ENCODE measurements at places on chromosomes 7 and 10.

DNA sequence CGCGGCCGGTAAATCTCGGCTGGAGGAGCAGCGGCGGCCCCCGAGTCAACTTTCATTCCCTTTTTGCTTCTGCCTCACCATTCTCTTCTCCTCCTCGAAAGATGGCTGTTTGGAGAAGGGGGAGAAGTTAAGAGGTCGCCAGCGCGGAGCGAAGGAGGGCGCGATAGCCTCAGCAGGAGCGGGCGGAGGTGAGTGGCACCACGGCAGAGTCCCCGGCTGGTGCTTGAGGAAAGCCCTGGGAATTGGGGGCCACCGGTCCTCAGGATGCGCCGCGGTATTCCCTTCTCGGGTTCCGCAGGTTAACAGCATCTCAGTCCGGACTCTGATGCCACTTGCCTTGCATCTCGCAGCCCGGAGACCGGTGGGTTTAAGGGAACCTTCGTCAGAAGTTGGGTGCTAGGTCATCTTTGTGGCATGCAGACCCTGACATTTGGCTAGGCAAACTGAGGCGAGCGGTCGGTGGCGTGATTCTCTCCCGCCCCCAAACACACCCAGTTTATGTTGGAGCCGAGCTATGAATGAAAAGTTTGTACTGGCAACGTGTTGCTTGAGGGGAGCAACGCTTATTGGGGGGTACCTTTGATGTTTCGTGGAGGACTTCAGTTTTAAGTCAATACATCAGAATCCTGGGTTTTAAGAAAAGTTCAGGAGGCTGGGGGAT is 59.5 kb upstream of the PRPS1L1 start:
- DNase-seq = no peak

DNA sequence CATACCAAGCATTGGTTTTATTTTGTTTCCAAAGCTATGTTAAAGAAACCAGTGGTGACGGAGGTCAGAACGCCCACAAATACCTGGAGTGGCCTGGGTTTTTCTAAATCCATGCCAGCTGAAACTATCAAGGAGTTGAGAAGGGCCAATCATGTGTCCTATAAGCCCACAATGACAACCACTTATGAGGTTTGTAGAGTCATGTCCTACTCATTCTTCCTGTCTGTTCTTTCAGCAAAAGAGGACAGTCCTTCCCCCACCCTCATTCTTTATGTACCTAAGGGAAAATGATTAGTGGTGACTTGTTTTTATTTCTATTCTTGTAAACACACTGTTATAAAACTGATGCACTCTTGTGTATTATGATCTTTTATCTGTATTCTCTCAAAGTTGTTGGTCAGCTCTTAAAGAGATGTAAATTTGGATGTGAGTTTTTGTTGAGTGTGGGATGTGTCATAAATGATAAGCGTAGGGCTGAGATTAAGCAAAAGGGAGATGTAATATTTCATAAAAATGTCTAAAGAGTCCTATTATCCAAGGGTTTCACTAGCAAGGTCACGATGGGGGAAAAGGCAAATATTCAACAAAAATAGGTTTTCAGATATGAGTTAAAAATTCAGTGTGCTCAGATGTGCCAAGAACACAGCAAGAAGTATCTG is 294.4 kb downstream of the BICC1 start:
- DNase-seq = no peak

GRCh38 chr10:33616956-33617355 is 282.5 kb upstream of the NRP1 start:
- no peak for DNase-seq

GRCh38 chr7:131625817-131626372 is 69.5 kb upstream of the PODXL start:
- no peak for DNase-seq

- no peak for DNase-seq
Measured at GRCh38 chr7:157723205-157723604, 386.4 kb downstream of the DNAJB6 start.

GRCh38 chr7:141792526-141792925 is 2.5 kb downstream of the TAS2R5 start:
- no peak for DNase-seq

GRCh38 chr10:128151031-128151430 is 24.8 kb upstream of the MKI67 start:
- no peak for DNase-seq

- DNase-seq = no peak
Measured at GRCh38 chr10:116721547-116722392, 20.6 kb downstream of the HSPA12A start.

- DNase-seq = no peak
Measured at GRCh38 chr10:78518224-78518623, 484.6 kb downstream of the RPS24 start.

DNA sequence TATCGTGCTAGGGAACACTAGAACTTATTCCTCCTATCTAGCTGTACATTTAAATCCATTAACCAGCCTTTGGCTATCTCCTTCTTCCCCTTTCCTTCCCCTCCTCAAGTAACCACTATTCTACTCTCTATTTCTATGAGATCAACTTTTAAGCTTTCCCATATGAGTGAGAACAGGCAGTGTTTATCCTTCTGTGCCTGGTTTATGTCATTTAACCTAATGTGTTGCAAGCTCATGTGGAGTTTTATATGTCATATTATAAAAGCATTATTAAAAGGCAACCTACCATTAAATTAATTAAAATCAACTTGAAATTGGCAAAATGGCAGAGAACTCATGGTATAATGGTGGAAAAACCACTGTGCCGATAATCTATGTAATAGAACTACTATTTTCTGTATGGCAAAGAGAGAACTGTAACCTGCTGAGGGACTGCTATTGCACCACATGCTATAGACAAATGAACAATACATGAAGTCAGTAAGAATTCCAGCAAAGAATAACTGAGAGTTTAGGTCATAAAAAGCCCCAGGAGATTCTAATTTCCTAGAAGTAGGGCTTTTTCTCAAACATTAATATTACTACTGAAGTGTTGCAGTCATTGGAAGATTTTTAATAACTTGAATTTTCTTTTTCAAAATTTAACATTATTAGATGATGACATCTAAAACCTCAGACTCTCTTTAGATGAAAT is 81.8 kb downstream of the LRRN3 start:
- DNase-seq = no peak

DNA sequence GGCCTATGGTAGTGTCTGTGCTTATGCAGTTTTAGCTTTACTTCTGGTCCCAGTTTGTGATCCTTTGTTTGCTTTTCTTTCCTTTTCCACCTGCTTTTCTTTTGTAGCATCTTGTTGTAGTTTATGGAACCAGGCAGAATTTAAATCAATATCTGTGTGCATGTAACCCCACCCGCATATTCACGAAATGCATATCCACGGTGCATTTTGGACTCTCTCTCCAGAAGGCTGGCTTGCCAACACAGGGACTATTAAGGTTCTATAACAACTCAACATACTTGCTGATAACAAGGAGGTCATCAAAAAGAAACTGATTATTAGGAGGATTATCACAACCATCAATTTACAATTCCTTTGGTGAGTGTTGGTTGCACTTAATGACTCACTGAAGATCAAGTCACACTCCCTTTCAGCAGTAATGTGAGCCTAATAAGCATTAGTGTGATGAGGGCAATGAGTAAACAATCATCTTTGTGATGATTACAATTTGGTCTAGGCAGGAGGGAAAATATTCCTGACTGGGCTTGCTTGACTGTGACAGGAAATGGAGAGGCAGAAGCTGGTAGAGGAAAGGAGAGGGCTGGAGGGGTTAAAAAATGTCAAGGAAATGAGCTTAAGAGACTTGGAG is 378.6 kb downstream of the REEP3 start:
- DNase-seq = no peak

DNA sequence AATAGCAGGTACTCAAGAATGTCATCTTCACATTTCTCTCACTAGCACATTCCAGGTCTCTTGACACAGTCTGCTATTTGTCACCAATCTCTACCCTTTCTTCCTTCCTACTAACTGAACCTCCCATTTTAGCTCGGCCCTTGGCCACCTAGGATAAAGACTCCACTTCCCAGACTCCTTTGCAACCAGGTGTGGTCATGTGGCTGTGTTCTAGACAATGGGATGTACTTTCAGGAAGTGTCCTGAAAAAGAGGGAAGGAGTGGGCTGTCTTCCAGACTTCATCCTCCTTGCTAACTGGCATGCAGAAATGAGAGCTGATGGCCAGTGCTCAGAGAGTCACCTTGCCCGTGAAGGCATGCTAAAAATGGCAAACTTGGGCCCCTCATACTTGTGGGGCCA is 139.2 kb downstream of the AMPH start:
- DNase-seq = no peak

- DNase-seq = no peak
Measured at GRCh38 chr7:137373507-137373906, 30.0 kb upstream of the PTN start.

DNA sequence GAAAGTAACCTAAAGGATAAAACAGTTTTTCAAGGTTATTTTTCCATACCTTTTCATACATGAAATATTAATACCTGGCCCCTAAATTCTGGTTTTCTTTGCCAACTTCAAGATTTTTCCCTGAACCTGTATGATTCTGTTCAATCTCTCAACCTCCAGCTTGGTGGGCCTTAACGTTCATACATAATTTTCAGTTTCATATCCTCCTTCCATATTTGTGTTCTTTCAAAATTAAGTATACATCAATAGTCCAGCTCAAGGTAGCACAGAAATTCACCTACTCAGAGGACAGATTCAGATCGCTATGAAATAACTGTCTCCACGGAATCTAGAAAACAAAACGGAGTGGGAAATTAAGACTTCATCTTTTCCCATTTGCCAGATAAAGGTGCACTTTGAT is 505.8 kb upstream of the GHITM start:
- no peak for DNase-seq

GRCh38 chr7:138388673-138389491 is 71.2 kb upstream of the TRIM24 start:
- no peak for DNase-seq

DNA sequence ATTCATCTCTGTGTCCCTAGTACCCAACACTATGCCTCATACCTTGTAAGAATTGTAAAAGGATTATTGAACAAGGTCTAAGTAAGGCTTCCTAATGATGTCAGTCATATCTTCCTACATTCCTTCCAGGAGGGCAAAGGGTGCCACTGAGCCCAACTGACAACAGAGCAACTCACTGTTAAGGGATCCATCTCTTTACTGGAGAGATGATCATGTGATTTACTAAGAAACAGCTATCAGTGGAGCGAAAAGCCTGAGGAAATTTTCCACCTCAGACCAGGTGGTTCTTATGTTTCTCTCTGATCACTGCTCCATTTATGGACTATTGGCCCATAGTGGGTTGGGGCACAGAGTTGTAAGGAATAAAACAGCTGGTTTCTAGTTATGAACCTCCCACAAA is 38.9 kb upstream of the CNNM1 start:
- DNase-seq = no peak

- no peak for DNase-seq
Measured at GRCh38 chr7:101680406-101681145, 51.5 kb upstream of the MYL10 start.

- DNase-seq = no peak
Measured at GRCh38 chr7:28811701-28812430, 146.3 kb downstream of the TRIL start.

- DNase-seq = no peak
Measured at GRCh38 chr7:134948736-134949135, 37.6 kb upstream of the AGBL3 start.

GRCh38 chr7:43208242-43208641 is 95.8 kb downstream of the HECW1 start:
- DNase-seq = no peak

- DNase-seq = no peak
Measured at GRCh38 chr7:153072806-153073205, 313.3 kb downstream of the ACTR3B start.

DNA sequence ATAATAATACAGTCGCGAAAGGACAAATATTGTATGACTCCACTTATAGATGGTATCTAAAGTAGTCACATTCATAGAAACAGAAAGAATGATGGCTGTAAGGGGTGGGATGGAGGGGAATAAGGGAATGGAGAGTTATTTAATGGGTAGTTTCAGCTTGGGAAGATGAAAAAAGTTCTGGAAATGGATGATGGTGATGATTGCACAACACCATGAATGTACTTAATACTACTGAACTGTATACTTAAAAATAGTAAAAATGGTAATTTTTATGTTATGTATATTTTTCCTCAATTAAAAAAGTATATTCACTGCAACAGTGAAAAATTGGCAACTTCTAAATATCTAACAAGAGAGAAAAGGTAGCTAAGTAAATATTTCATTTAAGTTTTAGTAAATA is 265.8 kb downstream of the EXOC4 start:
- no peak for DNase-seq

- DNase-seq = peak; percentile 57
Measured at GRCh38 chr10:132248455-132249225, 59.1 kb downstream of the STK32C start.

- no peak for DNase-seq
Measured at GRCh38 chr7:121339082-121339481, 10.3 kb downstream of the WNT16 start.

- DNase-seq = no peak
Measured at GRCh38 chr10:61503051-61503450, 49.9 kb upstream of the TMEM26 start.

DNA sequence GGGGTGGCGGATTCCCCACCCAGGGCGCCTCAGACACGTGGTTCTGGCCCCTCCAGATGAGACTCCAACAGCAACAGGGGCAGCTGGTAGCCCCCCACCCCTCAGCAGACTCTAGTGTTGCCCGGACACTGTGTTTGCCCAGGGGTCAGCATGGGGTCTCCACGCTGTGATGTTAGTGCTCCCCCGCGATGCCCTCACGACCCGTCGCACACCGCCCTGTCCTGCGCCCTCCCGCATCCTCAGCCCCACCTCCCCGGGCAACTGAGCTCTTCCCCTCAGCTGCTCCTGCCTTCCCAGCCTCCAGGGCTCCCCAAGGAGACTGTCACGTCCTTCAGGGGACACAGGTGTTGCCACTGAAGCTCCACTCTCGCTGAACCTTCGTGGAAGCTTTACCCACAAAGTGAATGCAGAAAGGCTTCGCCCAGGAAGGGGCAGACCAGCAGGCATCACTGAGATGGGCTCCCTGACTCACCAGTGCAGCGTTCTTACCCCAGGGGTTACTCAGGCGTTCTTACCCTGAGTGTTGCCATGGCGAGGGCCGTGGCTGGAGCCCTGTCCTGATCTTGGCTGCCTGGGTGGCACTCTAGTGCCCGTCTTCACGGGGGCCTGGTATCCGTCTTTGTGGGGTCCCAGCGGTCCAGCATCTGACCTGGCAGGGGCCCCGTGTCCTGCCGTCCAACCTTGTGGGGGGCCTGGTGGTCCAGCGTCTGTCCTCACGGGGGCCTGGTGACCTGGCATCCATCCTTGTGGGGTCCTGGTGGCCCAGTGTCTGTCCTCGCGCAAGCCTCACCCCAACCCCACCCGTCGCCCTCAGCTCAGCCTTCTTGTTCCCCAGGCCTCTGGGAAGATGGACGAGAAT is 14.6 kb downstream of the DPYSL4 start:
- no peak for DNase-seq
